ENCODE measurements at places on chromosomes 2 and 18. TPM values are rescaled to one million over a fixed set of nuclear protein-coding genes. Genes with fewer than 3 reads are reported as not detected.

CYP27C1 gene
- total RNA-seq, result not detected

LHCGR gene
- not detected for total RNA-seq

DNA sequence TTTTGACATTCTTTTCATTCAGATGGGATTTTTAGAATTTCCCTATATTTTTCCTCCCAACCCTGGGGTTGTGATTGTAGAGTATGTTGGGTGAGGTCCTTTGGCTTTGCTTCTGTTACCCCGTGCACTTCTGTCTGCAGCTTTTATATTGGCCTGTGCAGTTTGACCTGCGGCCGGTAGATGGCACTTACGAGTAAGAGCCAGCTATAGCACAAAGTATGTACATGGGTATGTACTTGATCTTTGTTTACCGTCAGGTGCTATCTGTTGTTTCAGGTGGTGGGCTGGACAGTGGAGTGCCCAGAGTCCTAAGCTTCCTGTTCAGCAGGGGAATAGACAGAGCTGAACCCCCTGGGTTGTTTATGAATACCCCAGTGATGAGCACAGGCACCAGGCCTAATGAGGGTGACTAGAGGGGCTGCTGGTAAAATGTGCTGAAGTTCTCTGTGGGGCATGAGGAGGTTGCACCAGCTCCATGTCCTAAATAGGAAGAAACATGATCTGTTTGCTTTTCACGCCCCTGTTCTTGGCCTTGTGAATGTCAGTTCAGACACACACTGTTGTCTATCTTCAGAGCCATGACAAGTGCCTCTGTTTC, 58.9 kb upstream of the THUMPD2 start:
- no peaks in the 10 kb centered on the region for H3K36me3 ChIP-seq
- no peak overlapping the region for H3K27ac ChIP-seq
- peak; percentile 61 for DNase-seq

- no peak for DNase-seq
- no peak overlapping the region for H3K4me3 ChIP-seq
- no peaks in the 10 kb centered on the region for H3K36me3 ChIP-seq
- no peaks in the 10 kb centered on the region for H3K4me1 ChIP-seq
- H3K27ac ChIP-seq, result no peak overlapping the region
These were observed 183.3 kb downstream of the LRP1B start for GRCh38 chr2:141947396-141948114.

ZNF396 gene
- 0.19 TPM for total RNA-seq

IL1R2 gene
- 1.6 TPM for total RNA-seq

GRCh38 chr2:49153252-49153651, 1.1 kb downstream of the FSHR start:
- H3K4me3 ChIP-seq, result no peak overlapping the region
- no peak overlapping the region for H3K27ac ChIP-seq
- H3K27me3 ChIP-seq, result no peaks in the 10 kb centered on the region
- no peaks in the 10 kb centered on the region for H3K36me3 ChIP-seq

DNA sequence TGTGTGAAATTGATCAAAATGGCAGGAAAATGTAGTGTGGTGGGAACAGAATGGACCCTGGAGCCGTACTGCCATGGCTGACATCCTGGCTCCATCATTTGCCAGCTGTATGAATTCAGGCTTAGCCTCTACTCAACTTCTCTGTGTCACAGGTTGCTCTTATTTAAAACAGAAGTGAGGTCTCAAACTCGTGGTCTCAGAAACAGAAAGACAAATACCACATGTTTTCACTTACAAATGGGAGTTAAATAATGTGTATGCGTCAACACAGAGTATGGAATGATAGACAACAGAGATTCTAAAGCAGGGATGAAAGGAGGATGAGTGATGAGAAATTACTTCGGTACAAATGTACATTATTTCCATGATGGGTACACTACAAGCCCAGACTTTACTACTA, 227.4 kb downstream of the DCC start:
- no peaks in the 10 kb centered on the region for H3K4me1 ChIP-seq
- H3K27me3 ChIP-seq, result no peaks in the 10 kb centered on the region

DNA sequence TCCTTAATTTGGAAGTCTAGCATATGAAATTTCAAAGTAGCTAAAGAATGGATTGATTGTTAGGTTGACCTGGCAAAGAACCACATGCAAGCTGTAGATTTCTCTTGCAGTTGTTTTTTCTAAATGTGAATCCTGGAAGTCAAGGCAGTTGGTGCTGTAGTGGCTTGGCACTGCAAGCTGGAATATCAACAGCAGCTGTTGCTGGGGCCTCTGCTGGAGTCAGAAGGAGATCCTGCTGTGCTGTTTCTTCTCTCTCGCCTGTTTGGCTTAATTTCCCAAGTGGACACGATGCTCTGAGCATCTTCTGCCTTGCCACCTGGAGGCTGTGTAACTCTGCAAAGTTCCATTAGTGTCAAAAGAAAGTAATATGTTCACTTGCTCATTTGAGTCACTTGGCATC, 12.6 kb downstream of the PIK3C3 start:
- no peaks in the 10 kb centered on the region for H3K27me3 ChIP-seq
- DNase-seq, result no peak
- H3K27ac ChIP-seq, result peak overlapping the region; percentile 62
- H3K4me1 ChIP-seq, result peaks cover 12% of the 10 kb centered on the region
- H3K36me3 ChIP-seq, result peaks cover 33% of the 10 kb centered on the region

Data from activated CD4-positive, alpha-beta T cell treated with anti-CD3 and anti-CD28 coated beads, Interleukin-2, amount 10 ng/mL, durations not matched to agents 24 days and 14 days (primary cell).